Heart right ventricle (tissue), 16 donors: ENCODE measurements at places on chromosomes 3 and 15. TPM values are rescaled to one million over a fixed set of nuclear protein-coding genes. Genes with fewer than 3 reads are reported as not detected.

MEIS2 gene
- 21.1 TPM for polyA plus RNA-seq

SPESP1 gene
- 5.3 TPM for polyA plus RNA-seq

- DNase-seq = no peak
These were observed 14.4 kb upstream of the TMC3 start for GRCh38 chr15:81388436-81388770.

DNA sequence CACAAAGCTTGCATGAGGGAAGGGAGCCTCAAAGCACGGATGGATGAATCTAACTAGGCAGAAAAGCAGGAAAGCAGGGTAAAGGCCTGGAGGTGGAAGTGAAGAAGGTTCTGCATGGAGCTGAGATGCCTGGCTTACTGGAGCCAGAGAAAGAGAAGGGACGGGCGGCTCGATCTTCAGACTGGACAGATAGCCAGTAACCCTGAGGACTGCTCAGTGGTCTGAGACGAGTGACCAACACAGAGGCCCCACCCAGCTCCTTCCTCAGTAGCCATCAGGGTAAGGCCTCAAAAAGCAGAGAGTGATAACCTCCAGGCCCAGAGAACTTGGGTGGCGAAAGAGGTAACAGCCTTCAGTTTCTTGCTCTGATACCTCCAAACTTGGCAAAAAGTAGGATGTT lies 6.4 kb downstream of the CLN6 start:
- no peak for DNase-seq
